ENCODE measurements at places on chromosomes 2 and 18.
A peak's percentile ranks its signal among the peaks of the same experiment; 100 is the strongest.

- DNase-seq, result peak; percentile 70
Measured at GRCh38 chr2:235595422-235596010, 101.7 kb downstream of the AGAP1 start.

DNA sequence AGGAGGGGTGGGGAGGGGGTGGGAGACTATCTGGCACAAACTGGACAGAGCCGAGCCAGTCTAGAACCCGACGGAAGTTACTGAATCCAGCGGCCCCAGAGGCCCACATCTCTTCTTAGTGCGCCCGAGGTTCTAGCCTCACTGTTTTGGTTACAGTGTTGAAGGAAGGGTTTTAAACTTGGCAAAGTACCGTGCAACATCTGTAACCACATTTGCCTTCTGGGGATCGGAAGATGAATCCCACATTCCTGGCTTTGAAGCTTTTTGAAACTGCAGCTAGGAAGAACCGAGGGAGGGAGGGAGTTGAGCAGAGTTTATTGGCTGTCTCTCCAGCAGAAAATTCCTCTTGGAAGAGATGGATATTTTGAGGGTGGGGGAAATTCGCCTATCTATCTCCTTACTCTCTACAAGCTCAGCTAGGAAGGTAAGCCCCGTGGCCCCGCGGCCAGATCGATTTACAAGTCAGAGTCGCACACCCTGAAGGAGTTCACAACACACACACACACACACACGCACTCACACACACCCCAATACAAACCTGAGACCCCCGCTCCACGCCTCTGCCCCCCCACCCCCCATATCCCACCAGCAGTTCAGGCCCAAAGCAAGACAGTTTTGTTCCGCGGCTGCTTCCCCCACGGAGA lies 1.0 kb downstream of the ACVR1 start:
- no peak for DNase-seq

- no peak for DNase-seq
Measured at GRCh38 chr2:15990151-15991101, 50.1 kb downstream of the MYCN start.

GRCh38 chr2:149055751-149056150 lies 17.3 kb downstream of the LYPD6B start:
- DNase-seq, result no peak
